ENCODE measurements at places on chromosomes 6 and 20. TPM values are rescaled to one million over a fixed set of nuclear protein-coding genes. Genes with fewer than 3 reads are reported as not detected.
A peak's percentile ranks its signal among the peaks of the same experiment; 100 is the strongest.

DNA sequence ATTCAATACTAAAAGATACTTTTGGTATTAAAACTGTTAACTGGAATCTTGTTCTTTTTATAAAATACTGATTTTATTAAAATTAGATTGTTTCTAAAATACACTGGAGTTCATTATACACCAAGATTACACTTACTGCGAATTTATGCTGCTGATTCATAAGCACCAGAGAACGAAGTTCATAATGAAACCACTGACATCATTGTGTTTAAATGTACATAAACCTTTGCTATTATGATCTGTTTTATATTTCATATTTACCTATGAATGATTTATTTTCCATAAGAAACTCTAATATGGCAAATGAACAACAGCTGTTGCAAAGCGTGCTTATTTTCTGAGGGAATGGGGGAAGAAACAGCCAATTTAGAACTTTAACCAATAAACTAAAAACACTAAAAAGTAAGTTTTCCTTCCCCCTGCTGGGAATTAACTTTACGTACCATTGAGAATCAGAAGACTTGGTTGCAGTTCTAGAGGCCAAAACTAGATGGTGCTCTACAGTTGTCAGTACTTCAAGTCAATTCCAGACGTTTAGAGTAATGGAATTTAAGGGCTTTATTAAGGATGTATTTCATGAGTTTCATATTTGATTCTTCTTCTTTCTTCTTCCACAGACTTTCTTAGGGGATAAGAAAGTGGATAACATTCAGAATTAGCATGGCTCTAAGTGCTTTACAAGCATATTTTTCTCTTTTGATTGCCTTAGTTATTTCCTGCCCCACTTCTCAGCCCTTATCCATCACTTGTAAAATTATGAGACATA, 30.8 kb upstream of the COL19A1 start:
- DNase-seq = peak; percentile 28
- no peak overlapping the region for H3K27ac ChIP-seq
- H3K4me1 ChIP-seq = no peaks in the 10 kb centered on the region
- no peaks in the 10 kb centered on the region for H3K27me3 ChIP-seq
- H3K36me3 ChIP-seq = no peaks in the 10 kb centered on the region

DNA sequence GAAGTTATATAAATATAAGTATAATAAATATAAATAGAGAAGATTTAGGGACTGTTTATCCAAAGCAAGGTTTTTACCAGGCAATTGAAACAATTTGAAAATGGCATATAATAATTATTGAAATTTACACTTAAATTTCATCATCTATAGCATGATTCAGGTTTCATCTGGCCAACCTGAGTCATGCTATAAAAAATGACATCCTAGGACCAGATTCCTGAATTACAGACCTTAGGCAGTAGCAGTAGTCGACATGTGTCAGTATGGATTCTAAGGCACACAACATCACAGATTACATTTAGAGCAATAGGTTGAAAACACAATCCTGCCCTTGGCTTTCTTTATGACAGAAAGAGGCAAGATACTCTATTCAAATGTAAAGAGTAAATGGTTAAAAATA, 592.3 kb downstream of the PHF3 start:
- H3K36me3 ChIP-seq = no peaks in the 10 kb centered on the region
- peaks cover 1% of the 10 kb centered on the region for H3K27me3 ChIP-seq
- no peak overlapping the region for H3K27ac ChIP-seq
- no peak overlapping the region for H3K4me3 ChIP-seq

The TREM1 gene
- total RNA-seq = 0.38 TPM

The SLC12A5 gene
- 8.8 TPM for total RNA-seq

GRCh38 chr6:5073992-5074391, 11.1 kb upstream of the PPP1R3G start:
- DNase-seq = no peak
- no peak overlapping the region for H3K4me3 ChIP-seq
- H3K4me1 ChIP-seq = no peaks in the 10 kb centered on the region
- peaks cover 2% of the 10 kb centered on the region for H3K36me3 ChIP-seq
- no peak overlapping the region for H3K27ac ChIP-seq
- peaks cover 1% of the 10 kb centered on the region for H3K27me3 ChIP-seq

GRCh38 chr6:110053395-110054240, 75.5 kb downstream of the GPR6 start:
- H3K27me3 ChIP-seq = no peaks in the 10 kb centered on the region
- DNase-seq = peak; percentile 36
- H3K4me1 ChIP-seq = peaks cover 32% of the 10 kb centered on the region

DNA sequence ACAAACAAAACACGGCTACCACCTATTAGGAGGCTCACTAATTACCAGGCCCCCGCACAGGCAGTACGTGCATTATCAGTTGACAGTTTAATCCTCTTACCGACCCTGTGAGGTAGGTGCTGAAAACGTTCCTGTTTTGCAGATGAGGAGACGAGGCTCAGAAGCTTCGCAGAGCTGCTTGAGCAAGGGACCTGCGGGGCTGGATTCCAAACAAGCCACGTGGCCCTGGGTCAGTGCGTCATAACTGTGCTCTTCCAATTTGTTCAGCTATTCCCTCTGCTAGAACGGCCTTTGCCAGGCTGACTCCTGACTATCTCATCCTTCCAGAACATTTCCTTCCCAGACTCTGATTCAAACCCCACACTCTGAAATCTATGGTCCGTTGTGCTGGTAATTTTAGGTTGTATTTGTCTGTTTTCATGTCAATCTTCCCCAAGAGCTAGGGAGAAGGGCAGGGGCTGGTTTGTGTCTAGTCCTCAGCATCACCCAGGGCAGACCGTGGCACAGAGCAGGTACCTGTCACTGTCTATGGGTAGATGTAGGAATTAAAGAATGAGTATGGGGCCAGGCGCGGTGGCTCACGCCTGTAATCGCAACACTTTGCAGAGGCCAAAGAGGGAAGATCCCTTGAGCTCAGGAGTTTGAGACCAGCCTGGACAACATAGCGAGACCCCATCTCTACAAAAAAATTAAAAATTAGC, 28.8 kb upstream of the TLDC2 start:
- no peak for DNase-seq
- H3K4me1 ChIP-seq = peaks cover 7% of the 10 kb centered on the region
- no peak overlapping the region for H3K4me3 ChIP-seq
- peaks cover 4% of the 10 kb centered on the region for H3K36me3 ChIP-seq
- no peak overlapping the region for H3K27ac ChIP-seq
